Stimulated activated CD4-positive, alpha-beta T cell treated with anti-CD3 and anti-CD28 coated beads, Interleukin-4, amount 100 ng/mL, for 48 hours (primary cell): ENCODE measurements at places on chromosomes 13 and 19.

DNA sequence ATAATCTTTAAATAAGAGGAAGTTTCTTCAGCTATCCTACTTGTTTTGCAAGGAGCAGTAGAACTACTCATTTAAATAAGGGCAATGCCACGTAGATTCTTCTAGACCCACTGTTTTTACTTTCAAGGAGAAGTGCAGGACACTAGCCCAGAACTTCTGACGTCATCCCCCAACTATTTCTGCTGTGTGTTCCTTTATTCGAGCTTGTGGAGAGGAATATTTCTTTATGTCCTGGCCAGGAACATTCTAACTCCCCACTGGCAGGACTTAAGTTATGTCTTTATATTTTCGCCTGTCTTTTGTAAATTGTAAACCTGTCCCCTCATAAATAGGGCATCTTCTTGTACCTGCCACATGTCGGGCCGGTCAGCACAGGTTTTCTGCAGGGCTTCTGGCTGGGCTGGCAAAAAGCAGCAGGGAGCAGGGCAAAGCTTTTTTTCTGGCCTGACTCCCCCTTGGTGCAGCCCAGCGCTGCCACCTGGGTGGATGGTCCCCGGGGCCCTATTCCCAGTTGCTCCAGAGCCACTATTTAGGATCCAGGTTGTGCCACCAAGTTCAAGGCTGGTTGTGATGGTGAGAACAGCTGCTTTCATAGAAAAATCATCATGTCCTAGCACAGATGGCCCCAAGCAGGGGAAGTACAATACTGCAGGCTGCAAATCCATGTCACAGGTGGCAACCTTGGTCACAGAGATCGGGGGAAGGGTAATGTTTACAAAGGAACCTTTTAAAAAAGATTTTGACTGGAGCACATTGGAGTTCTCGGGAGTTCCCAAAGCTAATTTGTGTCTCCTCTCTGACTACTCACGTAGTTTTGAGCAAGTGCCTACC lies 1.8 kb downstream of the MBNL2 start:
- DNase-seq, result no peak

- DNase-seq, result no peak
These were observed 15.4 kb downstream of the UBXN6 start for GRCh38 chr19:4441994-4442818.

- no peak for DNase-seq
These were observed at the start of gene SBK2 for GRCh38 chr19:55536951-55537740. Gene SBK2 (minus strand): TSS chr19:55537133. CDS start chr19:55536294, 839 bp downstream.

DNA sequence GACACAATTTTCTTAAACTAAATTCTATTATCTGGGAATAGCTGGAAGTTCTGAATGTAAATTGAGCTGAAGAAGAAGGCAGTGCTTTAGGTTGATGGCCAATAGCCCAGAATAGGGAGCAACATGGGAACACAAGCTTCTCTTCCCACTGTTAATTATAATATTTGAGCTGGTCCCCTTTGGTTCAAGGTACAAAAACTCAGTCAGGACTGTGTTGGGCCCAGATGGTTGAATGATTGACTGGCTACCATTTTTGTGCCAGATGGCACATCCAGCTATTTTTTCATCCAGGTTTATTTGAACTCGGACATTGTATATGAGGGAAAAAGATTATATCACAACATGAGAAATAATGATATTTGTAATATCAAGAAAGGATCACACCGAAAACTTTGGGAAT lies 458.9 kb downstream of the SLITRK1 start:
- DNase-seq, result no peak

GRCh38 chr13:96650301-96650886 lies 343.9 kb downstream of the OXGR1 start:
- DNase-seq, result no peak

GRCh38 chr13:85080691-85081090 lies 718.5 kb downstream of the SLITRK6 start:
- DNase-seq, result no peak

DNA sequence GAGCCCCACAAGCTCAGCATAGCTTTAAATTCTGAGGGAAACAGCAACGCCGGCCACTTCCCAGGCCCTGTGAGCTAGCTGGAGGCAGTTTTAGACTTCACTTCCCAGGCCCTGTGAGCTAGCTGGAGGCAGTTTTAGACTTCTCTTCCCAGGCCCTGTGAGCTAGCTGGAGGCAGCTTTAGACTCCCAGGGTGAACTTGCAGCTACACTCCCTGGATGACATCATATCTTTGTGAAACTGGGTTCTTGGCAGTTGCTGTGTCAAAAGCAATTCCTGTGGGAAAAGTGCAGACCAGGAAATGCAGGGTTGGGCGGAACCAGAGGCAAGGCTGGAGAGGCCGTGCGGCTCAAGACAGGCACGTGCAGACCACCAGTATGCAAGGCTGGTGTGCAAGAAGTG lies 12.7 kb downstream of the SOX1 start:
- no peak for DNase-seq

DNA sequence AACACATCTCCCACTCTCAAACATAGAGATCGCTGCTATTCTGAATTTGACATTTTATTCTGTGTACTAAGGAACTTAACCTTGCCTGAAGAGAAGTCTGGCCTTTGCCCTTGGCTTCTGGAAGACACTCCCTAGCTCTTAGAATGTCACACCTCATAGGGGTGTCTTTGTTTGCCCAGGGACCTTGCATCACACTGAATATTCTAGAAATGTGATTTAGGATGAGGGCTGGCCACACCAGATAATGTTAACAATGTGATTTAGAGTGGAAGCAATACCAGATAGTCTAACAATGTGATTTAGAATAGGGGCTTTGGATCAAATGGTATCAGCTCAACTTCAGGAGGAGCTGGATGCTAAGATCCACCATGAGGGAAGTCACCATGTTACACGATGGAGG lies 6.6 kb downstream of the SIGLECL1 start:
- no peak for DNase-seq

DNA sequence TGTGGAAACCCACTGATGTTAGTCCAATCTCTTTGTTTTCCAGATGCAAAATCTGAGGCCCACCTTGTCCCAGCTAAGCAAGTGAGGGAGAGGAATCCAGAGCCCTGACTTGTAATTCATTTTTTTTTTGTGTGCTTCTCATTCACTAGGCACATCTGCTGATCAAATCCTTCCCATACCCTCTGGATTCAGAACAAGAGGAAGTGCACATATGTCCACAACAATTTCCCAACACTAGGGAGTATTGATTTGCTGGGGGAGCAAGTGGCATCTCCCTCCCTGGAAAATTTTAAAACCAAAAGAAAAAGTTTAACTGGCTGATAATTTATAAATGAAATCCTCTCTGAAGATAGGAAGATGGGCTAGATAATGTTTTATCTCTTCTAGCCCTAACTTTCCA lies 94.6 kb upstream of the RFC3 start:
- DNase-seq, result no peak

GRCh38 chr13:30746791-30747190 lies 11.4 kb downstream of the ALOX5AP start:
- DNase-seq, result no peak

GRCh38 chr13:27308941-27309340 lies 38.3 kb downstream of the RASL11A start:
- DNase-seq, result no peak

- DNase-seq, result no peak
These were observed 79.4 kb downstream of the ZIC5 start for GRCh38 chr13:99892196-99892613.
